ENCODE measurements at places on chromosomes 4 and X.

GRCh38 chr4:95867919-95868318 lies 28.0 kb downstream of the PDHA2 start:
- DNase-seq, result no peak

DNA sequence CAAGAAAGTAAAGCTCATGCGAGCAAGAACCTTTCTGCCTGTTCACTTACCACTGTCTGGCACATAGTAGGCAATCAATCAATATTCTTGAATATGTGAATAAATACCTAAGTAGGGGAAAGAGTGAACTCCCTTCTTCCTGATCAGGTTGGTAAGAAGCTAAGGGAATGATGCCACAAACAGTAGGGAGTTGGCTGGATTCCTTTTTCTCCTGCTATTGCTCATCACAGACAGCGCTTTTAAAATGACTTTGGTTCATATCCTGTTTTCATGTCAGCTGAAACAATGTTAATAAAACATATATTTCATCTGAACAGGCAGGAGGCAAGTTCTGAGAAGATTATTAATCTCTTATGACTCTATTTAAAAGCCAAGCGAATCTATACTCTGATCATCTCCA lies 99.2 kb downstream of the NSUN7 start:
- DNase-seq, result no peak

DNA sequence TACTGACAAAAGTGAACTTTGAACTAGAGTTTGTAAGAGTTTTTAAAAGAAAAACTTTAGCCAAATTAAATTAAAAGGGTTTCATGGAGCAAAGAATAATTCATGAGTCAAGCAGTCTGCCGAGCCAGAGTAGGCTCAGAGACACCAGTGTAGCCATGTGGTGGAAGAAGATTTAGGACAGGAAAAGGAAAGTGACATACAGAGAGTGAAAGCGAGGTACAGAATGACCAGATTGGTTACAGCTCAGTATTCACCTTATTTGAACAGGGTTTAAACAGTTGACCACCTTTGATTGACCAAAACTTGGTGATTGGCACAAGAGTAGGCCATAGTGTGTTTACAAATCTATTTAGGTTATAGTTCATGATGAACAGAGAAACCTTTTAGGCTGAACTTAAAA lies 377.8 kb downstream of the KLHL4 start:
- DNase-seq, result no peak

DNA sequence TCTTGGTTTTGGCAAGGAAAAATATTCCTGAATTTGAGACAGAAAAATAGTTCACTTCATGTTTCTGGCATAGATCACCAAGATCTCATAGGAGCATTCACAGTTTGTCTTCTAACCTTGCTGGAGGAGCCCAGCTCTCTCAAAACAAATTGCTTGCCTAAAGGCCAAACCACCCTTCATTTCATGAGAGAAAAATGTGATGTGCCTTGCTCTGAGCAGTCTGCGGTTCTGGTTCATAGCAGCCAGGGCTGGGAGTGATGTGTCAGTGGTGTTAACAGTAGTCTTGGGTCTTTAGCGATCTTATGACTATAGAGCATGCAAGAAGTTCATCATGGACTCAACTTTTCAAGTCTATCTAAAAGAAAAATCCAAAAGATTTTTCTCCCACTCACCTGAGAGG lies 183.3 kb downstream of the DCLK2 start:
- no peak for DNase-seq

DNA sequence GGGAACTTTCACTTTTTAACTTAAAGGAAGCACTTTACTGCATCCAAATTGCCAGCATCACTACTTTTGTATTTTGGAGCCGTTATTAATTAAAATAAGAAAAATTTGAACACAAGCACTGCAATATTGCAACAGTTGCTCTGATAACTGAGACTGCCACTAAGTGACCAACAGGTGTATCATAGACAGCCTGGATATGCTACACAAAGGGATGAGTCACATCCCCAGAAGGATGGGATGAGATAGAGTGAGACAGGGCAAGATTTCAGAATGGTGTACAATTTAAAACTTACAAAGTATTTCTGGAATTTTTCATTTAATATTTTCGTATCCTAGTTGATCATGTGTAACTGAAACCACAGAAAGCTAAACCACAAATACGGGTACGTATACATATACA lies 204.1 kb downstream of the MAPK10 start:
- DNase-seq, result no peak

- DNase-seq, result no peak
These were observed 27.8 kb downstream of the BANK1 start for GRCh38 chr4:101818362-101818761.

DNA sequence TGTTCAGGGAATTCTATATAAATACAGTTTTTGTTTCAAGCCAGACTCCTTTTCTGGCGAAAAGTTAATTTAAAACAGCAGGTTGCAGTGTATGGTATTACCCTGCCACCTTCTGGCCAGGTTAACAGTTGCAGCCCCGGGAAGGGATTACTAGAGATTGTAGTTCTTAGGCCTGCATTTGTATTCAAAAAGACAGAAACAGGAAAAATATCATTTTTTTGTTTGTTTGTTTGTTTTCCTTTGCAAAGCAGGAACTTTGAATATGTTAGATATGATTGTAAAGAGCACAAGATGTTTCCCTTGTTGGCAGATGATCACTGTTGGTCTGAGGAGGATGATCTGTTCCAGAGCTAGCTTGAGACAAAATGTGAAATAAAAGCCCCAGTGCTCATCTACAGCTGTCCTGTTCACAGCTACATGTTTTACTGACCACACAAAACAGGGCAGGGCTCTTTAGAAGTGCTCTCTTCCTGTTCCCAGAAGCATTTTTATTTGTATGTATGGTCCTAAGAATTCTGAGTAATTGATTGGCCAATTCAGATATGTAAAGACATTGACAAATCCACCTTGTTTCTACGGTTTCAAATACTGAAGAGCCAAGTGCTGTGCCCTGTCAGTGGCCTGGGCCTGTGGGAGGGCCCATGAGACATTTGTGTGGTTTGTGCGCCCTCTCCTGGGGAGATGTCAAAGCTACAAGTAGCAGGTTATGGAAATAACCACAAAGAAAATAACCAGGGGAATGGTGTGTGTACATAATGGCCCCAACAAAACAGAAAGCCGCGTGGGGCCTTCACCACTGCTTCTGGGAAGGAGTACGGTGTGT lies 57.9 kb downstream of the CLDN22 start:
- DNase-seq, result peak; percentile 49

Data from NCI-H1048 (cell line).